ENCODE measurements at places on chromosomes 12 and 14.

DNA sequence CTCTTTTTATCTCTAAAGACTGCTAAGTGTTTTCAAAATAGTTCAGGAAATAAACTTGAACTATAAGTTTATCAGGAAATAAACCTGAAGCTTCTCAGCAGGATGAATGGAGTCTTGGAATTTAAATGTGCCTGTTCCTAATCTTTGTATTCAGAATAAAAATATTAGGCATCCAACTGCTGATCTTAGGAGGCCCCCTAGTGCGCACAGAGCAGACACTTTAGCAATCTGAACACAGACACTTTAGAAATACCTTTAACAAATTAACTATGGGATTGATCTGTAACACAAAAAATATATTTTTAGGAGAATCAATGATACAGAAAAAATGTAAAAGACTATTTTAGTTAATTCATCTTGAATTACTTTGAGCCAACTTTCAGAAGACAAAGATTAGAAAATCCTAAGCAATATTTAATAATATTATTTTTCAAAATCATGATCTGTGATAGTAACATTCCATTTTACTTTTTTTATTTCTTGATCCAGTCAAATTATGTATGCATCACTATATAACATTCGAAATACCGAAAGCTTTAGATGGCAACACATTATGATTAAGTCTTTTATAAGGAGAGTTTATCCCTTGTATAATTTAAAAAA, 80.9 kb downstream of the SLC41A2 start:
- peak; percentile 28 for DNase-seq

DNA sequence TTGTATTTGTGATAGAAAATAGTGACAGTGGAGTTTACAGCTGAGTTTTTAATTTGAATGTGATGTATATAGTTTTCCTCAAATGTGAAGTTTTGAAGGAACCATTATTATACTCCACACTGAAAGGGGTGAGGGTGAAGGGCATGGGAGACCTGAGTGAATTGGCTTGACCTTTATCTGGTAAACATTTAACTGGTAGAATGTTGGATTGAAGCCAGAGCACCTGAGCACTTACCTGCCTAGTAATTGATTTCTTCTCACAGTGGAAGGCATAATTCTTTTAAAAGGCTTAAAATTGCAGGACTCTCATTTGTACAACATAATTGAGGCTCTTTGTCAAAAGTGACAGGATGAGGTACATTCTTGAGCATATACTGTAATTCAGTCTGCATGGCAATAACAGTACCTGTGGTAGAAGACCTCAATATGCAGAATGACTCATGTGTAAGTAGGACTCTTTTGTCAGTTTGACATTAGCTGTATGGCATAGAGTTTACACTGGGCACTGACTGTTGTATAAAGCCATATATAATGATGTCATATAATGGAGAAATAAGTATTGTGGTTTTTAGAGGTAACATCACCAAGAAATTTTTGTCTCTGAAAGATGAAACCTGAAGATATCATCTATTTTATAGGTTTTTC, 309.6 kb downstream of the TMTC2 start:
- DNase-seq, result no peak

- no peak for DNase-seq
Observed at GRCh38 chr12:85065837-85066482, 29.8 kb downstream of the LRRIQ1 start.

DNA sequence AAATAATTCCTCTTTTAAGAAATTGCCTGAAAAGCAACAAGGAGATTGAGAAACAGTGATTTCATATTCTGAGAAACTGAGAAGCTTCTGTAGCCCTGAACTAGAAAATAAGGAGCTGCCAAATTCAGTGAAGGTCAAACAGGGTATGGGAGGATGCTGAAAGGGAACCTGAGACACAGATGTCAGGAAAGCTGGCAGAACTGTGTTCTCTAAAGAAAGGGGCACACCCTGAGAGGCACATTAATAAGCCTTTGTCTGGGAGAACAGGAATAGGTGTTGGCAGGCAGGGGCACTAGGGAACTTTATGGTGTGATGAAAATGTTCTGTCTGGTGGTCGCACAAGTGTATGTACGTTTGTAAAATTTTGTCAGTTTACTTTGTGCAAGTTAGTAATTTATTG, 29.6 kb downstream of the VRK1 start:
- no peak for DNase-seq

GRCh38 chr14:31435276-31435675, 14.9 kb upstream of the HEATR5A start:
- DNase-seq, result no peak

- DNase-seq, result peak; percentile 4
Observed at GRCh38 chr12:116878567-116879508, 2.4 kb downstream of the HRK start.

DNA sequence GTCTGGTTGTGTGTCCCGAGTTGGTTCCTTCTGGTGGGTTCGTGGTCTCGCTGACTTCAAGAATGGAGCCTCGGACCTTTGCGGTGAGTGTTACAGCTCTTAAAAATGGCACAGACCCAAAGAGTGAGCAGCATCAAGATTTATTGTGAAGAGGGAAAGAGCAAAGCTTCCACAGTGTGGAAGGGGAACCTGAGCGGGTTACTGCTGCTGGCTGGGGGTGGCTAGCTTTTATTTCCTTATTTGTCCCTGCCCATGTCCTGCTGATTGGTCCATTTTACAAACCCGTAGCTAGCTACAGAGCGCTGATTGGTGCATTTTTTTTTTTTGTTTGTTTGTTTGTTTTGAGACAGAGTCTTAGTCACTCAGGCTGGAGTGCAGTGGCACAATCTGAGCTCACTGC, 29.3 kb downstream of the FGF6 start:
- DNase-seq, result no peak

GRCh38 chr12:32944195-32944594, 47.6 kb upstream of the PKP2 start:
- no peak for DNase-seq

DNA sequence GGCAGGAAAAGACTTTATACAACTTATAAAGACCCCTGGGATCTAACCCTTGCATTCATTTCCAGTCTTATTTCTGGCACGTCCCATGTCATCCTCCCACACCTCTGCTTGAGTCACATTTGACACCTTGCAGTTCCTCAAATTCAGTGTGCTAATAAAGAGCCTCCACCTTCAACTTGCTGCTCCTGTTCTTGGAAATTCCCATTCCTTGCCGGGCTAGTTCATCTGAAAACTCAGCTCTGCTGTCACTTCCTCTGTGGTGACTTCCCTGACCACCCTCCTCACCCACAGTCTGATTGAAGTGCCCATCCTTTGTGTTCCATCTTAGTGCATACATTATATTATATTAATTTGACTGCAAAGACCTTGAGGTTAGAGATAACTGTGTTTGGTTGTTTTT, 37.4 kb upstream of the PSMA6 start:
- peak; percentile 29 for DNase-seq

GRCh38 chr12:107645630-107646333, 39.8 kb upstream of the PWP1 start:
- no peak for DNase-seq

- no peak for DNase-seq
Observed at GRCh38 chr14:94522115-94522724, 13.0 kb upstream of the SERPINA12 start.

DNA sequence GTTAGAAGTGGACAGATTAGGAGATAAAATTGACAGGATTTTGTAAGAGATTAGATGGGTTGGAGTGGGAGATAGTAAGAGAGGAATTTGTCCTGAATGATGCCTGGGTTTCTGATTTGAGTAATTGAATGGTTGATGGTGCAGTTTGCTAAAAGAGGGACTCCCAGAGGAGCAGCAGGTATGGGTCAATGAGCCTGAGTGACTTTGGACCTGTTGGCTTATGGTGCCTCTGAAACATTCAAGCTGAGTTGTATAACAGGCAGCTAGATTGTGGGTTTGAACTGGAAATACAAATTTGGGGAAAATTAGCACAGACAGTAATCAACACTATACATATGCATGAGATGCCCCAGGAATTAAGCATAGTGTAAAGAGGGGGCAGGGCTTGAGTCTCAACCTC, 16.7 kb upstream of the SYNDIG1L start:
- no peak for DNase-seq

- no peak for DNase-seq
Observed at GRCh38 chr14:32709027-32709426, 229.7 kb upstream of the NPAS3 start.

GRCh38 chr14:26766726-26767125, 168.9 kb upstream of the NOVA1 start:
- no peak for DNase-seq

DNA sequence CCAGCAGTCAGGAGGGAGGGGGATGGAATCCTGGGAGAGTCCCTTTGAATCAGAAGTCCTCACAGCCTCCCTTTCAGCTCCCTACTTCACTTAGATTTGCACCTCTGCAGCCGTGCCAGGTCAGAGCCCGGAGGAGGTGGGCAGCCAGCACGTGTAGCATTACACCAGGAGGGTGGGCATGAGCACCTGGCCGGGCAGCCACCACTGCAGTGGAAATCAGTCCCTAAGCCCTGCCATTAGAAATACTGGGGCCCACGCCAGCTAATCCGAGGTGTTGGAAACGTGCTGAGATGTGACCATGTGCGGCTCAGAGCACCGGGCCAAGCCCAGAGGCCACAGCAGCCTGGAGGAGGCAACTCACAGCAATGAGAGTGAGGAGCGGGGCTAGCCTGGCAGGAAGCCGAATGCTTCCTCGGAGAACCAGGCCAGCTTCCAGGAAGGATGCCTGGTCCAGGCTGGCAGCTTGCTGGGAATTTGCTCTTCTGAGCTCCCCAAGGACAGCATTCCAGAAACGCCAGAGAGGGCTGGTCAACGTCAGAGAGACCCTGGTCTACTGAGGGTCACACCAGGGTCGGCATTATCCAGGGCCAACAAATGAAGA, 9.4 kb upstream of the CACNA2D4 start:
- DNase-seq, result no peak

DNA sequence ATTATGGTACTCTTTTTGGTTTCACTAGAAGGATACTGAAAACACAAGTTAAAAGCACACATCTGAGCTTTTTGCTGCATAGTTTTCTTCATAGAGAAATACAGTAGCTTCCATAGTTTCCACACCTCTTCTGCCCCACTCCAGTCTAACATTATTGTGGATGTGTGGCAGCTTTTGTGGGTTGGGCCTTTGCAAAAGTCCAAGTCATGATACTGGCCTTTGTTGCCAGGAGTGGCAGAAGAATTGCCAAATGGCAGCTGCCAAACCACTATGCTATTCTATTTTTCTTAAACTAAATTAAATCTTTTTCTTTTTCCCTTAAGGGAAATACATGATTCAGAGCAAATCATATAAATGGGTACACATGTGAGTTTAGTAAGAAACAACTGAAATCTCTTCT, 114.8 kb downstream of the PLEKHA5 start:
- DNase-seq, result no peak

DNA sequence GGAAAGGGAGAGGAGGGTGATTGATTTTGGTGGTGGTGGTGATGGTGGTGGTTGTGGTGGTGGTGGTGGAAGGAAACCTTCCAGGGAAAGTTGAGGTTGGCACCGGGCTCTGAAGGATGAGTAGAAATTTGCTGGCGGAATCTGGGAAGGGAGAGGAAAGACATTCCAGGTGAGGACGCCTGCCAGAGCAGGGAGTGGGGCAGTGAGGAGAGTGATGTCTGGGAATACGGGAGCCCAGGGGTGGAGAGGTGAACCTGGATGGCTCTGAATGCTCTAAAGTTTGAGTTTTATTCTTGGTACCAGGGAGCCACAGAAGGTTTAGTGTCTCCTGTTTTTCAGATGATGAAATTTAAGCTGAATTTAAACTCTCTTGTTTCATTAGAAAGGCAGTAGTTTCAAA, 16.0 kb downstream of the CHST11 start:
- no peak for DNase-seq

DNA sequence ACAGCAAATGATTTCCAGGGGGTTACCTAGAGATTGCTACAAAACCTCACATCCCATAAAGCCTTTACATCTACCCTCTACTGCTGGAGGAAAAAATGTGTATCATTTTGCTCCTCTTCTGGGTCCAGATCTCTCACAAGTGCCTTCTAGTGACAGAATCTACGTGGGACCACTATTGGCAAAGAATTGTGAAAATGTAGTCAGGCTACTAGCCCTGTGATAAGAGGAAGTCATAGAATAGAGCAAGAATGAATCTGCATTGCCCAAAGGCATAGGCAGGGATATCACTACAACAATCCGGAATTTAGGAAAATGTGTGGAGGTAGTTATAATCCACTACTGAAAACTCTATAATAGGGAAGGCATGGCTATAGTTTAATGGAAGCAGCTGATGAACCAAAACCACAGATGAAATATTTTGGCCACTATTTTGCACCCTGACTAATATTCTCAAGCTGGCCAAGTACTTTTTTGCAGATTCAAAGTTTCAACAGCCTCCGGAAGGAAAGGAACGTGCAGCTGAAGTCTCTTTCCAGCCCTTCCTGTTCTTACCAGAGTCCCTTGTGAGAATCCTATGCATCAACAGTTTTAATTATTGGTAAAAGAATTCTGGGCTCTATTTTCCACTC, 176.8 kb downstream of the PHLDA1 start:
- no peak for DNase-seq

GRCh38 chr12:68636268-68636667, 25.6 kb downstream of the RAP1B start:
- no peak for DNase-seq

DNA sequence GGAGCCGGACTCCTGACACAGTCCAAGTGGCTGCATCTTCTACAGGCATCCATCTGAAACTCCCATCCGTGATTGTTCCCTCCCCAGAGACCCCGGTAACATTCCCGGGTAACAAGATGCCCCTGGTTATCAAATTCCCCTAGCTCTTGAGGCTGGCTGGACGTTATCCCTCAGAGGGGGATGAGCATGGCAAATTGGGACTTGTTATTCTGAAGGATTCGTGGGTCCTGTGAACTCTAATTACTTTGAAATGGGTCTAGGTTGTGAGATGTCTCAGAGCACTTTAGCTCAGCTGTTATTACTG, 642 bp upstream of the PAN2 start:
- no peak for DNase-seq

DNA sequence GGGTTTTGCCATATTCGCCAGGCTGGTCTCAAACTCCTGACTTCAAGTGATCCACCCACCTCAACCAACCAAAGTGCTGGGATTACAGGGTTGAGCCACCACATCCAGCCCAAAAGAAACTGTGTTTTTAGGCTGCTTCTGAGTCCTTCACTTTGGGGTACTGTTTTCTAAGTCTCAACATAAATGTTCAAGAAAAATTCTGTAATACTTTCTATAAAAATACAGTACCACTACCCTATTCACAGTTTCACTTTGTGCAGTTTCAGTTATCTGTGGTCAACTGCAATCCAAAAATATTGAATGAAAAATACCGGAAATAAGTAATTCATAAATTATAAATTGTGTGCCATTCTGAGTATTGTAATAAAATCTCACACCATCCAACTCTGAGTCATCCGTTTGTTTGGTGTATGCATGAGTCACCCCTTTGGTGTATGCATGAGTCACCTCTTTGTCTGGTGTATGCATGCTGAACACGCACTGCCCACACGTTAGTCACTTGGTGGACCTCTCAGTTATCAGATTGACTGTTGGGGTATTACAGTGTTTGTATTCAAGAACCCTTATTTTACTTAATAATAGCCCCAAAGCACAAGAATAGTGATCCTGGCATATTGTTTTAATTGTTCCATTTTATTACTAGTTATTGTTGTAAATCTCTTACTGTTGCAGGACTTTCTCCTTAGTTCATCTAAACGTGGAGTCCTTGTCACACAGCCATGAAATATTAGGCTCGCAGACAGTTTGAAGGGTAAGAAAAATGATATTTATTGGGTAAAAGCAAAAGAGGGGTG, 190.2 kb downstream of the FSCB start:
- peak; percentile 17 for DNase-seq
